ENCODE measurements at places on chromosomes 11 and 22.

GRCh38 chr11:11856638-11857037, 14.9 kb downstream of the USP47 start:
- DNase-seq: no peak

GRCh38 chr22:30843245-30843644, 125.3 kb downstream of the MORC2 start:
- no peak for DNase-seq

GRCh38 chr11:44899959-44900358, 50.7 kb downstream of the TP53I11 start:
- DNase-seq: no peak

DNA sequence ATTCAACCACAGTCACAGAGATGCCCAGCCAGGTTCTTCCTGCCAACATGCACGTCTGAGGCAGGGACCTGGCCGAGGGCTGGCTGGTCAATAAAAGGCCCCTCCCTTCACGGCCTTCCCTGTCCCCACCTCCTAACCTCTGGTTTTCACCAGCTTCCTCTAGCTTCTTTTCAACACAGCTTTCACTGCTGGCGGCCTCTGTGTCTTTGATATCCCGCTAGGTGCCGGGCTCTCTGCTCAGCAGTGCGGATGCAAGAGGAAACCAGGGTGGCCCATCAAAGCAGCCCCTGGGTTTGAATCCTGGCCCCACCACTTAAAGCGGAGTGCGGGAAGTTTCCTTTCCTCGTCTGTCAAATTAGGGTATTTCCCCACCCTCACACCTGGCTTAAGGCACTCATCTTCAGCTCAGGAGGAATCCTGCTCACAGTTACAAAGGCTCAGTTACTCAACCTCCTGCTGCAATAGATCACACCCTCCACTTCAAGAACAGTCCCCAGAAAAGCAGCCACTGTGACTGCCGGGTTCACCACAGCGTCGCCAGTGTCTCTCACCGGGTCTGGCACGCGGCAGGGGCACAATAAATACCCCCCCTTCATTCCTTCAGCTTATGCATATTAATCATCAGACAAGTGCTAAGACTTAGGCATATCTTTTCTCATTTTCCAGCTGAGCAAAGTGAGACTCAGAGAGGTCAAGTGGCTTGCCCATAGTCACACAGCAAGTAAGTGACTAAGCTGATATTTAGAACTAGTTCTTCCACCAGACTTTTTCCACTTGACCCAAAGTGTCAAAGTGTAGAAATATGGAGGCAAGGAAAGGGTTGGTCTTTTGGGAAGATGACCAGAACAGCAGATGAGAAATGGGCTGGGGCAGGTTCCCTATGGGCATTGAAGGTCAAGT, 45.7 kb downstream of the TXN2 start:
- peak; percentile 37 for DNase-seq

GRCh38 chr11:110026858-110027626, 66.2 kb upstream of the ZC3H12C start:
- DNase-seq: no peak

- no peak for DNase-seq
Observed at GRCh38 chr11:16572945-16573344, 165.5 kb upstream of the C11orf58 start.

- no peak for DNase-seq
Observed at GRCh38 chr11:43979571-43980219, 37.3 kb downstream of the C11orf96 start.

DNA sequence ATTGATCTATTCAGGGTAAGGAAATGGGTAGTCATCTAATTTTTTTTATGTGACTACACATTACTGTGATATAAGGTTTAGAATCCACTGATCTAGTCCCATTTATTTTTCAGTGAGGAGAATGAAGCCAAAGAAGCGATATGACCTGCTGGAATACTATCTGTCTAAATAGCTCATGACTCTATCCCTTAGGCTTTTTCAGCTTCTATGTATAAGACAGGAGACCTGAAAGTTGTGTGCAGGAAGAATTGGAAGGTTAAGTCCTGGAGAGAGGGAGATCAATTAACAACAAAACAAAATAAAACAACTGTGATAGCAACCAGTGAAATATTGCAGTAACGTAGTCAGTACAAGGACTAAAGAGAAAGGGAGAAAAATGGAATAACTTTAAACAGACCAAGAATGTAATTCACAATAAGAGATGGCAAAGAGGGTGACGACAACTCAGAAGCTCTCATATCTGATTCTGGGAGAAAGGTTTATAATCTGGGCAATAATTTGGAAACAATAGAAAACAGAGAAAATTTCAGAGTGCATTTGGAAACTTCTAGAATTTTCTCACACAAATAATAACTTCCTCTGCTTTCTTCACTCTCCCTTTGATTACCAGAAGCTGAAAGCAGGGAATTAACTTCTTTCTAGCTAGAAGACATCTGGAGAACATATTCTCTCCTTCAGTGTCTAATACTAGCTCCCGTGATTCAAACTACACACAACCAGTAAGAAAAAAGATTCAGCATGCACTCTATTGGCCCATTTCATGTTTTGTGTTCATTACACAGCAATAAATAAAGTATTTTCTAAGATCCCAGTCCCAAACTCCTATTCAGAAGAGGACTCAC, 19.2 kb upstream of the CASP12 start:
- no peak for DNase-seq

DNA sequence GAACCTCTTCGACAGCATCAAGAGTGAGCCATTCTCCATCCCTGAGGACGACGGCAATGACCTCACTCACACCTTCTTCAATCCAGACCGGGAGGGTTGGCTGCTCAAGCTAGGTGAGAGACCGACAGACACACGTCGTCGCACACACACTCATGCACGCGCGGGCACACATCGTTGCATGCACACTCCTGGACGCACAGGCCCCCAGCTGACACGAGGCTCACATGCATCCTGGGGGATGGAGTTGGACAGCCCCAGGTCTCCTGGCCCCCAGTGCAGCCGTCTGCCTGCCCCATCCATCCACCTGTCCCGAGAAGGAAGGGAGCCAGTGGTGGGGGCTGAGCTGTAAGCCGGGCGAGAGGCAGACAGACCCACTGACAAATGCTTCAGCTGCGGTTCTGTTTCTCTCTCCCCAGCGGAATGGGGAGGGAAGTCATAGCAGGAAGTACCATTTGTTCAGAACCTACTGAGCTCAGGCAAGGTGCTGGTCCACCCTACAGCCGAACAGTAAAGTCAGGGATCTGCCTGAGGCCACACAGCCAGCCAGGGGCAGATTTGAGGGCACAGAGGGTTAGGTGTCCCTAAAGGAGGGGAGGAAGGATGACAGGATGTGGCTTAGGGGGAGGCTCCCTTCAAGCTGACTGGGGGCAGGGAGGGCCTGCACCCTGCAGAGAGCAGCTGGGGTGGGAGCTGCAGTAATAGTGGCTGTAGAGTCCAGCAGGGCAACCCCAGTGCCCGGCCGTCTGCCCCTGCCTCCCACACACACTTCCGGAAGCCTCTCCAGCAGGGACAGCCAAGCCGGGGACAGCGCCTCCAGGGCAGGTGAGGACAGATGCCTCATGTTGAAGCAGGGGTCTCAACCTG, 27.1 kb downstream of the CYTH4 start:
- DNase-seq: no peak

DNA sequence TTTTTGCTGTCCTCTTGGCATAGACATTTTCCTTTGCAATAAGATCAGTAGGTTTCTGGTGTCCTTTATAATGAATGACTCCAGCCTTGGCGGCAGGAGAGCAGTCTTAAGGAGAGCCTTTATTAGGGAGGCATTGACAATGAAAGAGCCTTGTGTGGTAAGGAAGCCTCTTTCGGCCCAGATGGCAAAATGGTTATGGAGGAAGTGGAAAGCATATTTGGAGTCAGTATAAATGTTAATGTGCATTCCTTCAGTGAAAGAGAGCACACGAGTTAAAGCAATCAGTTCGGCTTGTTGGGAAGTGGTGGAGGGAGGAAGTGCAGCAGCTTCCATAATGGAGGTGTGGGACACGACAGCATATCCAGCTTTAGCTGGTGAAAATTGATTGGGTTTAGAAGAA, 18.1 kb upstream of the ANO1 start:
- DNase-seq: no peak

GRCh38 chr11:77144857-77145428, 16.9 kb downstream of the MYO7A start:
- no peak for DNase-seq

GRCh38 chr11:75775056-75775455, 6.5 kb downstream of the DGAT2 start:
- DNase-seq: no peak

DNA sequence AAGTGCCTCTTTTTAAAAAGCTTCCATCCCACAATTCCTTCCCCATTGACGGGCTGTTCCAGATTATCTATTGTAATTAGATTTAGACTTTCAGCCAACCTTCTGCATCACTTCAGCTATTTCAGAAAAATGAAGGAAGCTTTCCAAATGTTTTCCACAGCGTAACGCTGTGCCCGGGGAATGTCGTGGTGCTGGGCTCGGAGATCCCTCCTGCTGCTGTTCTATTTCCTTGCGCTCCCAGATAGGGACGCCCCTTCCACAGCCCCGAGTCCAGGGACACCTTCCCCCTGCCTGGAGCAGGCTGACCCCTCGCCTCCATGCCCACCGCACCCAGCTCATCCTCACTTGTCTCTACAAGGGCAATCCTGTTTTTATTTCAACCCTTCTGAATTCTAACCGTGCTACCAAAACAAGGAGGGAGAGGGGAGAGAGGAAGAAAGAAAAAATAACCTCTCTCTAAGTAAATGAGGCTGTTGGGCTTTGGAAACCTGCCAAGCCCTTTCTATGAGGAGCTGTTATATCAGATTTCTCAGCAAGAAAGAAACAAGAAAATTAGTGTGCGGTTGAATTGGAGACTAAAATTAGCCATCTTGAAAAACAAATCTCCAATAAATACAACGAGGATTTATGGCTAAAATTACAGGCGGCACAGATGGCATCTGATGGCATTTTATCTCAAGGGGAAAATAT, 366.9 kb downstream of the BRD1 start:
- DNase-seq: no peak

DNA sequence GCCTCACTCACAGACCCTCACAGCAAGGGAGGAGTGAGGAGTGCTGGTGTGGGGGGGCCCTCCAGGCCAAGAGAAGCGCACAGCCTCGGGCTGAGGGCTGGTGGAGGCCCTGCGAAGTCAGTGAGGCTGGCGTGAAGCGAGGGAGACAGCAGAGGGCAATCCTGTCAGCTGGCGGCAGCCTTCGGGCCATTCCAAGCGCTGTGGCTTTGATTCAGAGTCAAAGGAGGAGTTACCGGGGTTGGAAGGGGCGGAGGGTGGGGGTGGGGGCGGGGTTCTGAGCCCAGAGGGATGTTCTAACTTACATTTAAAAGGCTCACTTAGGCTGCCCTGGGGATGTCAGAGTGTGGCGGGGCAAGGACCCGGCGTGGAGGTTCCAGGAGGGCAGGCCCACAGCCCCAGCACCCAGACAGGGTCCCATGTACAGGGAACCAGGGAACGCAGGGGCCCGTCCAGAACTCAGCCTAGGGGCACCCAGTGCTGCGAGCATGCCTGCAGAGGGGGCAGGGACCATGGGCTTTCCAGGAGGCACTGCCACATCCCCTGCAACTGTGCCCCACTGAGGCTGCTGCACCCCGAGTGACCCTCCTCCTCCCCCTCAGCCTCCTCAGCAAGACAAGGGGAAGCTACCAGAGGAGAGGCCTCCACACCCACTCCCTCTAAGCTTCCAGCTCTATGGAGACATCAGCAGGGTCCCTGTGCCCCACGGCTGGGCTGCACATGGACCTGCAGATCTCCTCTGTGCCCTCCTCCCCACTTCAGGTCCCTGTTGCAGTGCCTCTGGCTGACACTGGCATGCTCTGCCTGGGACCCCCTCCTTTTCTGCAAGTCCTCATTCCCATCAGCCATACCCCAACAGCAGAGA, 39.7 kb upstream of the TTLL12 start:
- DNase-seq: no peak

DNA sequence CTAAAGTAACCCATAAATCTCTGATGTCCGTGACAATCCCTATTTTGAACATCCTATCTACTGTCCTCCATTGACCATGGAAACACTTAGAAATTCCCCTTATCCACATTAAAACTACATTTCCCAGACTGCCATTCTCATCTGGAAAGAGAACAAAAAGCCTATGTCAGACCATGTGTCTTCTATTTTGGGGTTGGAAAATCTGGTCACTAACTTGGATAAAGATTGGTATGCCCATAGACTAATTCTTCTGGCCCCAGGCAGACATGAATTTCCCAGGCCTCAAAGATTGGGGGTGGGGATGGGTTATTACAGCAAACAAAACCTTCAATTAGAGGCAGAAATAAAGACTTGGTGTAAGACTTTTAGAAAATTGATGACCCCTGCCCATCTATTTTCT, 30.9 kb upstream of the CREB3L1 start:
- DNase-seq: no peak

- no peak for DNase-seq
Observed at GRCh38 chr11:65071907-65072630, 11.8 kb downstream of the CDCA5 start.

- DNase-seq: no peak
Observed at GRCh38 chr11:69369945-69370344, 76.0 kb downstream of the MYEOV start.

DNA sequence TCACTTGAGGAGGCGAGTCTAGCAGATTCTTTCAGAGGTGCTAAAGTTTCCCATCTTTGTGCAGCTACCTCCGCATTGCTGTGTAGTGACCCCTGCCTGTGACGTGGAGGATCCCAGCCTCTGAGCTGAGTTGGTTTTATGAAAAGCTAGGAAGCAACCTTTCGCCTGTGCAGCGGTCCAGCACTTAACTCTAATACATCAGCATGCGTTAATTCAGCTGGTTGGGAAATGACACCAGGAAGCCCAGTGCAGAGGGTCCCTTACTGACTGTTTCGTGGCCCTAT, 8.9 kb upstream of the SAMM50 start:
- DNase-seq: no peak

DNA sequence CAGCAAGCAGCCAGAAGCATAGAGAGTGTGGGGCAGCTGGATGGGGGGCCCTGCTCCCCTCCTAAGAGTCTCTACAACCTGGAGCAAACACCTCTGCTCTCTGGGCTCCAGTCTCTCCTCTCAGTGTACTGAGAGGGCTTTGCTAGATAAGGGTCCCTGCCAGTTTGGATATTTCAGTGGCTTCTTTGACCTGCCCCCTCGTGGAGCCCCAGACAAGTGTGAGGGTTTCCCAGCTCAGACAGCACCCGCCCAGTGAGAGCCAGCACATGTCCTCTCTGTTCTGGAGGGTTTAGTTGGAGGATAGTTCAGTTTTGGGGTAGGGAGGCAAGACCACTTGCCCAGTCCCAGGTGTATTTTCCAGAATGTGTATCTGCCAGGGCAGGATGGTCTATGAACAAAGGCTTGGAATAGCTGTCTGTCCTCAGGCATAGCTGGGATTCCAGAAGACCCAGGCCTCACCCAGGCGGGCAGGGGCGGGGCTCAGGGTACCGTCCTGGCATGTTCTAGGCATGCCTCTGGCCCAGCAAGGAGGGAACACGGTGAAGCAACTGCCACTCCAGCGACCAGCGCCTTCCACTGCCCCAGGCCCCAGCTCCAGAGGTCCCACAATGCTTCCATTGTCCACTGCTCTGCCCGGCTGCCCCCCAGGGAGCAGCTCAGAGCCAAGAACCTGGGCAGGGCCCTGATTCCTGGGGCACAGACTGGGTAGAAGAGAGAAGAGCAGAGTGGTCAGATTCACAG, 7.5 kb upstream of the MICALL1 start:
- DNase-seq: no peak

GRCh38 chr22:39979048-39979447, 15.7 kb upstream of the FAM83F start:
- DNase-seq: no peak

- no peak for DNase-seq
Observed at GRCh38 chr22:28907311-28908008, 24.1 kb downstream of the ZNRF3 start.
